Tibial nerve (tissue), 4 donors: ENCODE measurements at places on chromosomes 7 and 10. TPM values are rescaled to one million over a fixed set of nuclear protein-coding genes. Genes with fewer than 3 reads are reported as not detected.

GRCh38 chr7:98949336-98950044, 71.2 kb downstream of the TRRAP start:
- H3K4me3 ChIP-seq: no peak overlapping the region
- DNase-seq: no peak
- peaks cover 98% of the 10 kb centered on the region for H3K36me3 ChIP-seq
- H3K27ac ChIP-seq: no peak overlapping the region

Gene POP7
- total RNA-seq: 34.5 TPM

- H3K4me1 ChIP-seq: no peaks in the 10 kb centered on the region
- H3K27me3 ChIP-seq: no peaks in the 10 kb centered on the region
- no peak overlapping the region for H3K27ac ChIP-seq
- peaks cover 7% of the 10 kb centered on the region for H3K36me3 ChIP-seq
These were observed 29.7 kb downstream of the PALS2 start for GRCh38 chr7:24602860-24603456.

- no peaks in the 10 kb centered on the region for H3K27me3 ChIP-seq
- no peaks in the 10 kb centered on the region for H3K36me3 ChIP-seq
- no peak for DNase-seq
These were observed 50.3 kb downstream of the ADCYAP1R1 start for GRCh38 chr7:31102151-31102972.

Gene HOXA9
- 10.5 TPM for total RNA-seq

GRCh38 chr10:120162471-120162870, 269.9 kb downstream of the SEC23IP start:
- H3K4me3 ChIP-seq: no peak overlapping the region
- H3K27me3 ChIP-seq: no peaks in the 10 kb centered on the region
- H3K36me3 ChIP-seq: no peaks in the 10 kb centered on the region
- no peaks in the 10 kb centered on the region for H3K4me1 ChIP-seq
- no peak for DNase-seq

DNA sequence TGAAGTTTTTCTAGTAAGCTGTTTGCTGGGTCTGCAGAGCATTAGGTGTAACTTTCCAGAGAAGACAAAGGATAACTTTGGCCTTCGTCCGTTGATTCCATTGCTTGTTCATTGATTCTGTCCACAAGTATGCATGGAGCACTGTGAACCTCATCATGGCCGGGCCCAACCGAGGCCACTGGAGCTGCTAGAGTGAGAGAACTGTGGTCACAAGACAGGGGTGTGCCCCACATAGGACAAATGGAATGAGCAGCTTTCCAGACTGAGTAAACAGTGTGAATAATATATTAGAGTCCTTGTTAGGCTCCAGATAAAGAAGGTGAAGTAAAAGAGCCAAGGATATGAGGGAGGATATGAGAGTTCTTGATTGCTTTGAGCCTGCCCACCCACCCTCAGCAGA, 24.9 kb downstream of the MBL2 start:
- no peaks in the 10 kb centered on the region for H3K4me1 ChIP-seq
- DNase-seq: no peak
- H3K36me3 ChIP-seq: no peaks in the 10 kb centered on the region
- H3K4me3 ChIP-seq: no peak overlapping the region
- H3K27me3 ChIP-seq: no peaks in the 10 kb centered on the region
- H3K27ac ChIP-seq: no peak overlapping the region

- no peak overlapping the region for H3K27ac ChIP-seq
- no peak for DNase-seq
- no peak overlapping the region for H3K4me3 ChIP-seq
- H3K36me3 ChIP-seq: no peaks in the 10 kb centered on the region
- H3K27me3 ChIP-seq: no peaks in the 10 kb centered on the region
These were observed 486.4 kb downstream of the MAGI2 start for GRCh38 chr7:78967046-78967445.

Gene CYP2C19
- not detected for total RNA-seq

Gene KIAA1217
- total RNA-seq: 88.1 TPM

Gene EIF3B
- total RNA-seq: 148 TPM

DNA sequence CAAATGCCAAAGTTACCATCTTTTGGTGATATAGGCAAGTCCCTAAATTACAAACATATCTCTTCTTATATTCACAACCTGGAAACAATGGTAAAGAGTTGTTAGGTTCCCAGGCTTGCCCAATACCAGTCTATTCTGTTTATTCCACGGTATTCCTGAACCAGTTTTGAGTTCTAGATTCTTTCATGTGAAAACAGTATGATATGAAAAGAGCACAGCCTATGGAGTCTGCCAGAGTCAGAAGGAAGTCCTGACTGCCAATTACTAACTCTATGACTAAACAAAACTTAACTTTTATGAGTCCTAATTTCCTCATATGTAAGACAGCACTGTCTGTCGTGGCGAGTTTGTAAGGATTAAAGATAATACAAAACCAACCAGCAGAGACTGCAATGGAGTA, 5.6 kb downstream of the ABI1 start:
- H3K4me1 ChIP-seq: peaks cover 59% of the 10 kb centered on the region
- no peaks in the 10 kb centered on the region for H3K27me3 ChIP-seq
- H3K4me3 ChIP-seq: no peak overlapping the region
- no peak for DNase-seq

- H3K27me3 ChIP-seq: no peaks in the 10 kb centered on the region
- H3K4me1 ChIP-seq: no peaks in the 10 kb centered on the region
- H3K27ac ChIP-seq: no peak overlapping the region
These were observed 80.6 kb upstream of the LAMB4 start for GRCh38 chr7:108210796-108211195.

GRCh38 chr10:74855027-74855426, 28.6 kb downstream of the KAT6B start:
- no peak for DNase-seq
- no peaks in the 10 kb centered on the region for H3K36me3 ChIP-seq
- H3K27me3 ChIP-seq: no peaks in the 10 kb centered on the region
- no peak overlapping the region for H3K4me3 ChIP-seq
- H3K27ac ChIP-seq: no peak overlapping the region

Gene SCRN1
- 161 TPM for total RNA-seq

DNA sequence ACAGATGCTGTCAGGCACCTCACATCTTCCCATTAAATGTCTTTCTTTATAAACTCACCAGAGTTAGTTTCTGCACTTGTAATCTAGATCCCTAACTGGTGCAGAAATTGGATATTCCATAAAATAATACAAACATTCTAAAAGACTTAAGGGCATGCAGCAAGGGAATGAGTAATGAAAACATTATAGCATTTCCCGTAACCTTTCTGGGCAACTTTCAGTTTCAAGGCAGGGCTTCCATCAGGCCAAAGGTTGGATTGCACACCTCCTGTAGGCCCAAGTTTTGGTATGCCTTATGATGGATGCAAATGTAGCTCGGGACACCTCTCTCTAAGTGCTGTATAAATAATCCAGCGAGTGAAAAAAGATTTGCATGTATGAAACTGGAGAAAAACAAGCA, 129.9 kb upstream of the LYZL2 start:
- no peak overlapping the region for H3K27ac ChIP-seq
- peaks cover 3% of the 10 kb centered on the region for H3K4me1 ChIP-seq
- DNase-seq: no peak
- H3K36me3 ChIP-seq: no peaks in the 10 kb centered on the region
- no peaks in the 10 kb centered on the region for H3K27me3 ChIP-seq
- H3K4me3 ChIP-seq: no peak overlapping the region

Gene SEPTIN7
- 214 TPM for total RNA-seq

Gene CPN1
- total RNA-seq: not detected
